ENCODE measurements at places on chromosomes 3 and 15.

- DNase-seq, result no peak
These were observed 38.9 kb upstream of the SNTN start for GRCh38 chr3:63613561-63613960.

- DNase-seq, result no peak
These were observed 92.0 kb upstream of the NR2E3 start for GRCh38 chr15:71718116-71718910.

GRCh38 chr3:134600685-134601463 is 49.9 kb downstream of the KY start:
- peak; percentile 61 for DNase-seq

- no peak for DNase-seq
These were observed 638 bp upstream of the TBC1D5 start for GRCh38 chr3:17742880-17743657.

- DNase-seq, result no peak
These were observed 375.5 kb upstream of the CFAP20DC start for GRCh38 chr3:59425371-59425770.

DNA sequence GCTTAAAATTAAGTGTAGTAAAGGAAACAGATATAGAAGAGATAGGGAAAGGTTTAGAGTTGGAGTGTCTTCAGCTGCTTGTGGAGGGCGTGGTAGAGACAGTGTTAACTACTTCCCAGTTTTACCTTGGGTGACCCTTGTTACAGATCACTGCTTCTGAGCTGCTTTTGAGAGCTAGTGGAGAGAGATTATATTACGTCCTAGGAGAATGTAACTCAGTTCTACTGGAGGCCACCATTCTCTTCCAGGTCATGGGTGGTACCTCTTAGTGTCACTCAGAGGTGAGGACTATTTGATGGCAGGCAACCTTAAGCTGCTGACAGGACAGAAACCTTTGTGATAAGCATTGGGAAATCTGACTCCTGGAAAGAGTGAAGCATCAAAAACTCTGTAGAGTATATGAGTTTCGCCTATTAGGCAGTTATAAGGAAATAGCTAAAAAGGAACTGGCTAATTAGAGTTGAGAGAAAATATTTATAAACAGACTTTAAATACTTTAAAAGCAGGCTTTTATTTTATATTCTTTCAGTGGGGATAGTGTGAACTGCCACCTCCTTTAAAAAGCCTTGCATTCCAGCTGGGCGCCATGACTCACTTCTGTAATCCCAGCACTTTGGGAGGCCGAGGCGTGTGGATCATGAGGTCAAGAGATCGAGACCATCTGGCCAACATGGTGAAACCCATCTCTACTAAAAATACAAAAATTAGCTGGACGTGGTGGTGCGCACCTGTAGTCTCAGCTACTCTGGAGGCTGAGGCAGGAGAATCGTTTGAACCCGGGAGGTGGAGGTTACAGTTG is 106.5 kb downstream of the ZNF609 start:
- peak; percentile 79 for DNase-seq

DNA sequence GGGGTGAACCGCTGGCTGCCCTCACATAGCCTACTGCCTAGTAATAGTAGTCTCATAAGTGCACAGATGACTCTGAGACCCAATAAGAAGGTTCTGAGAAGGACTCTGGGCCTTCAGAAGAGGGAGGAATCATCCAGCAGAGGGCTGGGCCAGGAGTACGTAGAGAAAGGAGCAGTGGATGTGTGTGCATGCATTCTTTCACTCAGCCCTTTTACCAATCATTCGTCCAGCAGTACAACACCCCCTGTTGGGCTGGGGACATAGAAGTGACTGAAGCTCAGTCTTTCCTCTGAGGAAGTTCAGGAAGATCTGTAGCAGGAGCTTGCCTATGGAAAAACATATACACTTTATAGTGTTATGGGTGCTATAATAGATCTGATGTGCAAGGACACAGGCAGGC is 333.1 kb downstream of the CLSTN2 start:
- DNase-seq, result no peak

DNA sequence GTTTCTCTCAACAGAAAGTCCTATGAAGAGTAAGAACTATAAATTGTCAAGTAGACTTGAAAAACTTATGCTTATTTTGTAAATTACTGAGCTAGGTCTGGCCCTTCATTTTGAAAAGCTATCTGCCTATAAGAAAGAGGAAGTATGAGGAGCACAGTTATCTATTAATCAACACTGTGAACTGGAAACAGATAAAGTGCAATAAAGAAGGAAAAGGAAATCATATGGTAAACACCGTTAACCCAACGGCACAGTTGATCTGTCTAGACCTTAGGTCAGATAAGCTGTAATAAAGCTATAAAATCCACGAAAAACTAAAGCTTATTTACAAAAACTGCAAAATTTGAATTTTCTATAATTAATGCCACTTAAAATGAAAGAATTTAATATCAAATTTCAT is 242.5 kb downstream of the ZBTB20 start:
- DNase-seq, result peak; percentile 74

GRCh38 chr3:30664884-30665283 is 58.5 kb downstream of the TGFBR2 start:
- peak; percentile 98 for DNase-seq

GRCh38 chr3:113231391-113231790 is 20.0 kb downstream of the BOC start:
- DNase-seq, result no peak

DNA sequence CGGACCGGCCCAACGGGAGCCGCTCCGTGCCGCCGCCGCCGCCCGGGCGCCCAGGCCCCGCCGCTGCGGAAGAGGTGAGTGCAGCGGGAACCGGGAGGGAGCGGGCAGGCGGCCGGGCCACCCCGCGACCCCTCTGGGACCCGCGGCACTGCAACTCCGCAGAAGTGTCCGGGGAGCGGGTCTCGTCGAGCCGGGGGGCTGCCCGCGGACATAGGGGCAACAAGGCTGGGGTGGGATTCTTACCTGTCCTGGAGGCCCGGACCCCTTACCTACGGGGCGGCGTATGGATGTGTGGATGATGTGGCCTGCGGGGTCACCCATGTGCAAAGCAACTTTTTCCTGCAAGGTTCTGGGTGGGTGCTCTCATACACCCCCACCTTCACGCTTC is 361 bp downstream of the SEMA3F start:
- DNase-seq, result no peak

GRCh38 chr3:150090006-150090405 is 119.3 kb upstream of the PFN2 start:
- no peak for DNase-seq

- no peak for DNase-seq
These were observed 196.9 kb upstream of the PRICKLE2 start for GRCh38 chr3:64422192-64422591.

- no peak for DNase-seq
These were observed 16.5 kb upstream of the SIAH2 start for GRCh38 chr3:150779402-150779858.

- DNase-seq, result no peak
These were observed 3.1 kb downstream of the ADAMTSL3 start for GRCh38 chr15:83656943-83657528.

GRCh38 chr3:12934431-12934830 is 93.1 kb upstream of the RPL32 start:
- DNase-seq, result no peak

GRCh38 chr15:50828610-50829206 is 63.2 kb upstream of the SPPL2A start:
- DNase-seq, result no peak

GRCh38 chr3:140088513-140088912 is 153.5 kb downstream of the CLSTN2 start:
- DNase-seq, result no peak
